GM23248 (cell line): ENCODE measurements at places on chromosomes 2 and 18.
A peak's percentile ranks its signal among the peaks of the same experiment; 100 is the strongest.

DNA sequence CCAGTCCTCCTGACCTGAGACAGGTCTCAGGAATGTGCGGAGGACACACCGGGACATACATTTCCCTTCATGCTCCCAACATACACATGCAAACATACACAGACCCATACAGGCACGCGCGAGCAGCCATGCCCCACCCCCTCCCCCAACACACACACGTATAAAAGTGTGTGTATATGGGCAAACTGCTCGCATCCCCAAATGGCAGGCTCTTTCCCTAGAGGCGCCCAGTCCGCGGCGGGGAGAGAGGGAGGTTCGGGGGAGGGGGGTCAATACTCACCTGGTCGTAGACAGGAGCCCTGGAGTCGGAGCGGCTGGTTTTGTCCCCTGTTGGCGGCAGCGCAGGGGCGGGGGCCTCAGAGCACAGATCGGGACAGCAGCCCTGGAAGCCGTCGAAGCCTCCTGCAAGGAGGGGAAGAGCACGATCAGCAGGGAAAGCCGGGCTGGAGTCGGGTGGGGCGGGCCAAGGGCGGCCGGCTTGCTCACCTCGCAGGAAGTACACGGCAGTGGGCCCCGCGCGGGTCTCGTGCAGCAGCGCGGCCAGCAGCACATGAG lies 682 bp downstream of the DUSP2 start:
- no peak for DNase-seq
- H3K27me3 ChIP-seq: no peaks in the 10 kb centered on the region
- no peaks in the 10 kb centered on the region for H3K36me3 ChIP-seq
- H3K4me1 ChIP-seq: peaks cover 9% of the 10 kb centered on the region; the same call in 1 of the 2 replicates
- H3K27ac ChIP-seq: no peak overlapping the region

- DNase-seq: no peak
- no peaks in the 10 kb centered on the region for H3K4me1 ChIP-seq
- H3K36me3 ChIP-seq: no peaks in the 10 kb centered on the region
- no peak overlapping the region for H3K27ac ChIP-seq
- no peak overlapping the region for H3K4me3 ChIP-seq
- H3K27me3 ChIP-seq: no peaks in the 10 kb centered on the region
These were observed 87.0 kb downstream of the FSIP2 start for GRCh38 chr2:185825557-185825956.

DNA sequence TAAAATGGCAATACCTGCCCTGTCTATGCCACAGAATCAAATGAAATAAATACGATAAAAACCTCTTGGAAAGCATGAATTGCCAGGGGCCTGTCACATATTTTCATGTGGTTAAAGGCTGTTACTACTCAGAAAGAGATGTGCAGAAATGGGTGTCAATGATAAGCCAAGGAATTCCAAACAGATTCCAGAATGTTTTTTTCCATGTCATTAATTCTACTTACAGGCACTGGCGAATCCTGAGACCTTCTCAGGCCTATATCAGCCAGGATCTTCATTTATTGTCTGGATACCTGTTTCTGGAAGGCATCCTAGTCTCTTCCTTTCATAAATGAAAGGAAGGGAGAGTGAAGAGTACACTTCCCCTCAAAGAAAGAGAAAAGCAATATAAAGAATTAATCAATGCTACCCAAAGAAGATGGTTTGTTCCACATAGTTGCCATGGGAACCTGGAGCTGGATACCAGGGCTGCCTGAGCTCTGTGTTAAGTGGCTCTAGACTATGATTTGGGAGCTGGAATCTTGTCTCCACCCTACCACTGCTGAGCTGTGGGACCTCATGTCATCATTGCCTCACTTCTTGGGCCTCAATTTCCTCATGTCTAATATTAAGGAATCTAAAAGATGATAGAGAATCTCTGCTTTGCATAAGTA lies 335.1 kb upstream of the SKOR2 start:
- no peaks in the 10 kb centered on the region for H3K4me1 ChIP-seq
- no peak for DNase-seq
- H3K27ac ChIP-seq: no peak overlapping the region
- no peaks in the 10 kb centered on the region for H3K36me3 ChIP-seq

GRCh38 chr2:100422320-100423055 lies 5.0 kb upstream of the CHST10 start:
- no peak overlapping the region for H3K4me3 ChIP-seq
- peak; percentile 59 for DNase-seq
- no peaks in the 10 kb centered on the region for H3K36me3 ChIP-seq
- H3K4me1 ChIP-seq: no peaks in the 10 kb centered on the region
- H3K27me3 ChIP-seq: no peaks in the 10 kb centered on the region; the same call in 1 of the 2 replicates

DNA sequence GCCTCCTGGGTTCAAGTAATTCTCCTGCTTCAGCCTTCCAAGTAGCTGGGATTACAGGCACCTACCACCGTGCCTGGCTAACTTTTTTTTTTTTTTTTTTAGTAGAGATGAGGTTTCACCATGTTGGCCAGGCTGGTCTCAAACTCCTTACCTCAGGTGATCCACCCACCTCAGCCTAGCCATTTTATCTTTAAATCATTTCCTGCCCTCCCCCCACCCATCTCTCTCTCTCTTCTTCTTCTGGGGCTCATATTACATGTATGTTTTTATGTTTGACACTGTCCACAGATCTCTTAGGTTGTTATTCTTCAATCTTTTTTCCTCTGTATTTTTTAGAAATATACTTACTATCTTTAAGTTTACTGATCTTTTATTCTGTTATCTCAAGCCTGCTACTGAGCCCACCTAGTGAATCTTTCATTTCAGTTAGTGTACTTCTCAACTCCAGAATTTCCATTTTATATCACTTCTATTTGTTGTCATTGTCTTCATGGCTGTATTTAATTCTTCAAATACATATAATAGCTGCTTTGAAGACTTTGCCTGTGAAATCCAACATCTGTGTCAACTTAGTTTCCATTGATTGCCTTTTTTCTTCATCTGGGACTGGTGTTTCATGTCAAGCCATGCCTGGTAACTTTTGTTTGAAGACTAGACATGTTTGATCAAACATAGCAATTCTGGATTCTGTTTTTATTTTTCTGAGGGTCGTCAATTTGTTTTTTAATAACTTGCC lies 16.2 kb downstream of the PLB1 start:
- no peak for DNase-seq
- H3K4me1 ChIP-seq: no peaks in the 10 kb centered on the region
- no peaks in the 10 kb centered on the region for H3K36me3 ChIP-seq
- no peak overlapping the region for H3K4me3 ChIP-seq
- H3K27ac ChIP-seq: no peak overlapping the region

DNA sequence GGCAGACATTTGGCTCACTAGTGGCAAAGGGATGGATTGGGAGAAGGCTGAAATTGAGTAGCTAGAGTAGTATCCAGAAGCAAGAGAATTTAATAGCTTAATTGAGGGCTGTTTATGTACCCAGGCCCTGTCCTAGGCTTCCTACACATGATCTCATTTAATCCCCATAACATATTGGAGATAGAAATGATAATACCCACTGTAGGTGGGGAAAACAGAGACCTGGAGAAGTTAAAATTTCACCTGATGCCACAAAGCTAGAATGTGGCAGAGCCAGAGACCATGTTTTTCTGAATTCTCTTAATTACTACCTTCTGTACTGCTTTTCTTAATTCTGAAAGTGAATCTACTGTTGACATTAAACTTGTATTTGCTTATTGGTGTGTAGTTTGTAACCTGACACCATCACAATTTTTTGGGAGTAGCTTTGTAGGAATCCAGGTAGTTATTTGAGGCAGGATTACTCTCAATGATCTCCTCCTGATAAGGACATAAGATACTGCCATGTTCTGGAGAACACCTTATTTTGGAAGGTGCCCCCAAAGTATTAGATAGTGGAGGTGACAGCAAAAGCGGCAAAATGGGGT lies 42.2 kb downstream of the RAB10 start:
- H3K27me3 ChIP-seq: no peaks in the 10 kb centered on the region
- DNase-seq: no peak
- H3K4me1 ChIP-seq: peaks cover 18% of the 10 kb centered on the region; the same call in 1 of the 2 replicates
- H3K4me3 ChIP-seq: no peak overlapping the region
- H3K27ac ChIP-seq: no peak overlapping the region

DNA sequence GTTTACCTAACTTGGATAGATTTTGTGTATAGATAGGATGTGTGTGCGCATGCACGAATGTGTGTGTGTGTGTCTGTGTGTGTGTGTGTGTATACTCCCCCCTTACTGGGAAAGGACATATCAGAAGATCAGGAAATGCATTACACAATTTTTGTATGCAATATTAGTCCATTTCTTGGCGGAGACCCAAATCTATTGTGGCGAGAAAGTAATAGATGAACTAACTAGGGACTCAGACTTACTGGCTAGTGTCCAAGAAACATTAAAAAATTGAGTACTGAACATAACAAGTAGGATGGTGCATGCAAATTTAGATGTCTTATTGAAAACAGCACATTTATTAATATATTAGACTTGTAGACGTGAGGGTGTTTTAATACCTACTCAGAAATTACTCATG lies 1036.5 kb upstream of the FANCL start:
- no peaks in the 10 kb centered on the region for H3K36me3 ChIP-seq
- H3K27ac ChIP-seq: no peak overlapping the region
- H3K27me3 ChIP-seq: no peaks in the 10 kb centered on the region

DNA sequence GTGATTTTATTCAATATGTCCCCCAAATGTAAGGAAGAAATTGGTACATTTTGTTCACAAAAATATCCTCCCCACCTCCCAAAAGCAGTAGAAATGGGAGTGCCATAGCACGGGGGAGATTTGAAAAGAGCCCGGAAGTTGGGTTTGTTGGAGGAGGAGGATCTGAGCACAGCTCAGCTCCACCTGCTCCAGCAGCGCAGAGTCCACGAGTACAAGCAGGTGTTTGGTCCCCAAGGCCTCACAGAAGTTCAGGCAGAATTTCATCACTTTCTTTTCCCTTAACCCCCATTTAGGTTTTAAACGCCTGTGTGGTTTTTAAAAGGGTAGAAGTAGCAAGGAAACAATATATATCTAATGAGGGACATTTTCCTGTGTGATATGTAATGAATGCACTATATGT lies 56.0 kb downstream of the TRAPPC12 start:
- H3K4me1 ChIP-seq: no peaks in the 10 kb centered on the region
- H3K27me3 ChIP-seq: no peaks in the 10 kb centered on the region
- H3K36me3 ChIP-seq: peaks cover 7% of the 10 kb centered on the region
- H3K27ac ChIP-seq: no peak overlapping the region
- DNase-seq: no peak
- H3K4me3 ChIP-seq: no peak overlapping the region

DNA sequence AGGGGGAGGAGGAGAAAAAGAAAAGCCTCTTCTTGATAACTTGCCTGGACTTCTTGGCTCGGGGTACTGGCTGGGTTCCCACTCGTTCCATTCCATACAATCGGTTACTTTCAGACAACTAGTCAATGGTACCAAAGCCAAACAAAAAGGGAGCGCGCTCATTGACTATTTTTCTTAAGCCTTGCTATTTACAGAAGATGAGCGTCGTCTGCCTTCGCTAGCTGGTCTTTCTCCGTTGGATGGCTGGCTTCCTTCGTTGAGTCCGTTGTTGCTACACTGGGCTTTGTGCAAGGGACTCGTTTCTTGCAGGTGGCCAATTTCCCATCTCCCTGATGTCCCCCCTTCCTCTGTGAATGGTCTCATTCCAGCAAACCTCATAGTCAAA lies 260.4 kb downstream of the ZNF516 start:
- H3K27ac ChIP-seq: no peak overlapping the region
- no peaks in the 10 kb centered on the region for H3K36me3 ChIP-seq
- no peak overlapping the region for H3K4me3 ChIP-seq
- no peak for DNase-seq

- no peak overlapping the region for H3K27ac ChIP-seq
- H3K4me3 ChIP-seq: no peak overlapping the region
- no peaks in the 10 kb centered on the region for H3K27me3 ChIP-seq
- no peak for DNase-seq
- H3K4me1 ChIP-seq: peaks cover 5% of the 10 kb centered on the region
- no peaks in the 10 kb centered on the region for H3K36me3 ChIP-seq
These were observed 134.4 kb upstream of the LTBP1 start for GRCh38 chr2:32812316-32812715.

DNA sequence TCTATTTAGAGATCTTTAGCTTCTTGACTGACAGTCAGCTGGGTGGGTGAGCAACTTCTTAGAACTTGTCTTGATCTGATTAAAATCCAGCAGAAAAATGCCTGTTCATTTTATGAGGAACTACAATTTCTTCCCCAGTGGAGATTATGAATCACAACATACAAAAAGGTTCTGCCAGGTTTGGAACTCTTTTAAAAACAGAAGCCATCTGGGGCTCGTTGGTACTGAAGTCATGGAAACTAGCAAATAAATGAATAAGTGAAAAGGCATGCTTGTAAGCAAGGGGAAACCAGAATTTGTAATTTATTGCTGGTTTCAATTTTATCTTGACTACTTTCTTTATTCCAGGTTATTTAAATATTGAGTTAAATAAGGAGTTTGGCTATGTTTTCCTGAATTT lies 767.4 kb downstream of the MBD2 start:
- no peaks in the 10 kb centered on the region for H3K4me1 ChIP-seq
- no peak overlapping the region for H3K27ac ChIP-seq
- DNase-seq: no peak

- H3K27ac ChIP-seq: no peak overlapping the region
- no peak for DNase-seq
- peaks cover 12% of the 10 kb centered on the region for H3K27me3 ChIP-seq
- H3K4me3 ChIP-seq: no peak overlapping the region
- no peaks in the 10 kb centered on the region for H3K36me3 ChIP-seq
These were observed 71.6 kb upstream of the ATG16L1 start for GRCh38 chr2:233179848-233180366.

DNA sequence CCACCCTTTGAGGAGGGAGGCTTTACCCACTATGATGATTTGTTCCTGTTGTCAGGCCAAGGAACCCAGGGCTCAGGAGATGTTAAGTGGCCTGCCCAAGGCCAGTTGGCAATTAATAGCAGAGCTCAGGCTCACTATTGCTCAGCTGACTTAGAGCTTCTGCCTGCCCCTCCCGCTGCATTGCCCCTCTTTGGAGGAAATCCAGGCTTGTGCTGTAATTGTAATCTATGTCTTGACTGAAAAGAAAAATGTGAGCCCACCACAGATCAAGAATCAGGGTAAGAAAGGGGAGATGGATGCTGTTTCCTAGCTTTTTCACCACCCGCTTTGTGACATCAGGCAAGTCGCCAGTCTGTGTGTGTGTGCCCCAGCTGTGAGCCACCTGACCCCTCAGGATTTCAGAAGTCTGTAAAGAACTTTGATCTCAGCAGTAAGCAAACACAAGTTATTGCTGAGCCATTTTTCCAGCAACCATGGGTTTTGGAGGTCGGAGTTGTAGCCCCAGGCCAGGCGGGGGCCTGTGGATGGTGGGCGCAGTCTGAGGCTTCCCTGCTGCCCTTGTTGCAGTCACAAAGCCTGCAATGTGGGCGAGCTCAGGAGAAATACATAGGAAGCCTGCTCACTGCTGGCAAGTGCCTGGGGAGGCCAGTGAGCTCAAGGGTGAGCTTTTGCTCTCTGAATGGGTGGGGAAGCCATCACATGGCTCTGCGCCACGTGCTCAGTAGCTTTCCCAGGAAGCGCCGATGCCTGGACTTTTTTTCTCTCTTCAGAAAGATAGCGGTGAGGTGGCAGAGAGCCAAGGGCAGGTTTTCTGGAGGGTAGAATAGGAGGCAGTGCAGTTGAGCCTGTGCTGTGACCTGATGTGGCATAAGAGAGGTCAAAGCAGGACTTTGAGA lies 6.1 kb downstream of the CABLES1 start:
- H3K4me1 ChIP-seq: peaks cover 30% of the 10 kb centered on the region; the same call in 1 of the 2 replicates
- no peak overlapping the region for H3K27ac ChIP-seq
- H3K36me3 ChIP-seq: no peaks in the 10 kb centered on the region
